Activated CD4-positive, alpha-beta T cell treated with anti-CD3 and anti-CD28 coated beads, Interleukin-2, amount 50 U/mL, for 24 hours (primary cell): ENCODE measurements at places on chromosomes 12 and 14.

- no peak for DNase-seq
Measured at GRCh38 chr12:103442822-103443221, 52.9 kb downstream of the C12orf42 start.

- DNase-seq: no peak
Measured at GRCh38 chr12:93060666-93061472, 131.8 kb upstream of the EEA1 start.

GRCh38 chr12:2647186-2647585, 147.6 kb upstream of the FKBP4 start:
- DNase-seq: no peak

DNA sequence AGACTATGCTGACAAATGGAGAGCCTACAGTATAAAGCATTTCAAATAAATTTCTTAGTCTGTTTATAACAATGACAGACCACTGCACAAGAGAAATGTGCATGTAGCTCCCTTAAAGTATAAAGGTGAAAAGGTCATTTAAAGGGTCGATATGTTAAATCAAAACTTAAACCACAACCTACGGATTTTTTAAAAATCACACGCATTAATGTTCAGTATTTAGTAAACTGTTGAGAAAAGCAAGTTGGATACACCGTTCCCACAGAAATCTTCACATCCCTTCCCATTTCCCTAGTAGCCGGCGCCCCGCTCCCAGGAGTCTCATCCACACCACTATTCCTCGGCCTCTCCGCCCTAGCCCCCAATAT, 614 bp downstream of the FKBP3 start:
- DNase-seq: no peak

GRCh38 chr12:121424624-121424975, 24.7 kb downstream of the RNF34 start:
- no peak for DNase-seq

- no peak for DNase-seq
Measured at GRCh38 chr12:42735861-42736361, 146.4 kb upstream of the PRICKLE1 start.

DNA sequence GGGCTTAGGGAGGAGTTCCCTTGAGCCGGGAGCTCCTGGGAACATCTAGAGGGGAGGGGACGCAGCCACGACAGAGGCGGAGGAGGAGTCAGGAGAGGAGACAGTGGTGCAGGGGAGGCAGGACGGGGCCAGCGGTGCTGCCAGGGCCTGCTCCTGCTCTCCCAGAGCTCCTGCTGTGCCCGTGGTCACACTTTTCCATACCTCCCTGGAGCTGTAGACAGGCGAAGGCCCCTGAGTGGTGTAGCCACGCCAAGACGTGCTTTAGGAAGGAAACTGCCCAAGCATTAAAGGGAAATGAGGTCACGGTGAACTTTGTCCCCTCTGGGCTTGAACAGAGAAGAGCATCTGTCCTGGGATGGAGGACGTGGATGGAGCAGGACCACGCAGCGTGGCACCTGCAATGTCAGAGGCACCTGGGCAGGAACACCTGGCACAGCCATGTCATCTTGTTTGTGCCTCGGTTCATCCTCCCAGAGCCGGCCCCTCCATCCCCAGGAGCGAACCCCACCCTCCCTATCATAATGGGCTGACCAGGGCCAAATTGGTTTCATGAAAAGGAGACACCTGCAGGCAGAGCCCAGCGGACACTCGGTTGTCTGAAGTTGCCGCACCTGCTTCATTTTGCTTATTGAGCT, 239.5 kb upstream of the SFSWAP start:
- no peak for DNase-seq

GRCh38 chr12:93714382-93714781, 37.2 kb downstream of the CRADD start:
- no peak for DNase-seq

DNA sequence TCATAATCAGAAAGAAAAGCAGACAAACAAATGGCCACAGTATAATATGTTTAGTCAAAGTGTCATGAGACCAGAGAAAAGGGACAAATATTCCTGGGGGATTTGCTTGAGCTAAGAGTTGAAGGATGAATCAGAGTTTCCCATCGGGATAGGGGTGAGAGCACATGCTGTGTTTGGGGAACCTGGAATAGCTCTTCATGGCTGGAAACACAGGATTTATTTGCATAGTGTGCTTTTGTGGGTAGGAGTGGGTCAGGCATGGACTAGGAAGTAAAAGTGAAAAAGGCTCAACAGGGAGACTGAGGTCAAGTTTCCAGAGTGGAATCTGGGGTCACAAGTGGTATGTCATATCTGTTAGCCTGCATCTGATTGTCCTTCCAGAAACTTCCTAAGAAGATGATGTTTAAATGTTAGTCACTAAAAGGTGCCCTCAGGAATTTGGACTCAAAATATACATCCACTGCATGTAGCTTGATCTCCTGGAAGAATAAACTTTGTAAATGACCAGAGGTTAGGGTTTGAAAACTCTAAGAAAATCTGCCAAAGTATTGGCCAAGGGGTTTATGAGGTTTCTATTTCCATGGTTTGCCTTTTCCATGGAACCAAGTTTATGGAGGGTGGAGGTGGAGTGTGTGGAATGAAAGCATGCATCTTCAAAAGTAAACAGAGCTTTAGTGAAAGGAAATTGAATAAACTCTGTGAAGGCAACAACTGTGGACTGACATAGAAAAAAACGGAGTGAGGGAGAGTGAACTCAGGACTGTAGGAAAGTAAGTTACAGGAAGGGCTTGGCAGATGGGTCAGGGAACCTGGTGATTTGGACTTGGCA, 344.6 kb downstream of the C12orf75 start:
- no peak for DNase-seq

DNA sequence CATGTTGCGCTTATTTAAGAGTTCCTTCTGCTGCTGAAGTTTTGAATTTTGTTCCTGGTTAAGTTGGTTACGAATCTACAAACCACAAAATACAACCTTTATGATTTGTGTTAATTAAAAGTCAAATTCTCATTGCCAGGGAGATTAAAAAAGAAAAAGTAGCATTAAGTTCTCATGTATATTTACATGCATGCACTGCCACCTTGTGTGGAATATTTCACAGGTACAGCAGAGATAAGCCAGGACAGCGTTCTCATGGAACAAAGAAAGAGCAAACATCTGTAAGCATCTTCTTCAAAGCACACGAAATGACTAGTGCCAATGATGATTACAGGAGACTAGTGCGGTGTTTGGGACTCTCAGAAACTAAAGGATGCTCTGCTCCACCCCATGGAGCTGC, 34.2 kb downstream of the ZFYVE21 start:
- DNase-seq: no peak

- DNase-seq: no peak
Measured at GRCh38 chr12:121762269-121762668, 31.2 kb downstream of the RHOF start.

DNA sequence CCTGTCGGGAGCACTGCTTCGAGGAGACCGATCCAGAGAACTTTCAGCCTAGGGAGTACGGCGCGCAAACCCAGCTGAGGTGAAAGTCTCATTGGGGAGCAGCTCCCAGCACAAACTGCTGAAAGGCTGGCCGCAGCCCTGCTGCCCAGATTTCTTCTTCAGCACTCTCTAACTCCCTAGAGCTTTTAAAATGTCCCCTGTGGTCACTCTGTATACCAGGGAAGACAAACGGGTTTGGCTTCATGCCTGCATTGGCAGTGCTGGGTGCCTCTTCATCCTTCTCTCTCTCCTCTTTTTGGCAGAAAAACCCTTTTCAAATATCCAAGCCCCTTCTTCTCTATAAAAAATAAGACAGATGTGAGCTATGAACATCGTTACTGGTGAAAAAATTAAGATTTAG, 34.9 kb downstream of the BBS10 start:
- DNase-seq: no peak

DNA sequence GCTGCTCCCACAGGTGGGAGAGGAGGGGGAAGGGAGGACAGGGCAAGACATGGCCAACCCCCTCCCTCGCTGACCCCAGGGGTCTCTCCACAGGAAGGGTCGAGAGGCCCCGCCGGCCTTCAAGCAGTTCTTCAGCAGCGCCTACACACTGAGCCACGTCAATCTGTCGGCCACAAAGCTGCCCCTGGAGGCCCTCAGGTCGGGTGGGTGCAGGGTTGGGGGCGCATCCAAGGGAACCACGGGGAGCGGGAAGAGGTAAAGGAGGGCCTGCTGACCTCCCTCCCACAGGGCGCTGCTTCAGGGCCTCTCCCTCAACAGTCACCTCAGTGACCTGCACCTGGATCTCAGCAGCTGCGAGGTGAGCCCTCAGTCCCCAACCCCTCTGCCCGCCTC, 6.1 kb downstream of the CARMIL3 start:
- no peak for DNase-seq

DNA sequence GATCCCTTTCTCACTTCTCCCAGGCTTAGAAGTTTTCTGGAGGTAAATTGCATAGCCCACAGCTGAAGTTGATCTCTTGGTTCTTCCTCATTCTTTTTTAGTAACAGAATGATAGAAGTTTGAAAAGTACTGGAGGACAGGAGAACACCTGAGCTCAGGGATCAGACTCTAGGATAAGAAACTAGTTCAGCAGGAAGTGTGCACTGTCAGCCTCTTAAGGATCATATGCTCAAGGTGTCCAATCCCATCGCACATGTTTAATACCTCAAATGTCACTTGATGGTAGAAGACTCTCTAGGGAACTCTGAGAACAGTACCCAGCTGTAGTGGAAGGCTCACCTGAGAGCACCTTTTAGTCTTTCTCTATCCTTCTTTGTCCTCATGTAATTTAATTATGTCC, 14.7 kb upstream of the LIMA1 start:
- no peak for DNase-seq

DNA sequence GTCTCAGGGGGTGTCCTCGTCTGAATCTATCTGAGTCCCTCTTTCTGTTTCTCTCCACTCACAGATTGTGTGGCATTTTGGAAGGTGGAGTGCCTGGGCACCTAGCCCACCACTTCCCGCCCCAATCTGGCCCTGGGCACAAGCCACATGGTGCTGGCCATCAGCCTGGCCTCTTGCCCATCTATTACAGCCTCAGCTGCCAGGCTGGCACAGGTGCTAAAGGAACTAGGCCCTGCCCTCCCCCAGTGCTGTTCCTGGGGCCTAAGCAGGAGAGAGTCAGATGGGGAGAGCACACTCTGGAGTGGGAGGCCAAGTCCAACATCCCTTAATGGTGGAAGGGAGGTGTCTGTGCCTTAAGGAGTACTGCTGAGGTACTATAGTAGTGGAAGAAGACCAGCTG, 8.3 kb upstream of the CALCOCO1 start:
- DNase-seq: no peak

DNA sequence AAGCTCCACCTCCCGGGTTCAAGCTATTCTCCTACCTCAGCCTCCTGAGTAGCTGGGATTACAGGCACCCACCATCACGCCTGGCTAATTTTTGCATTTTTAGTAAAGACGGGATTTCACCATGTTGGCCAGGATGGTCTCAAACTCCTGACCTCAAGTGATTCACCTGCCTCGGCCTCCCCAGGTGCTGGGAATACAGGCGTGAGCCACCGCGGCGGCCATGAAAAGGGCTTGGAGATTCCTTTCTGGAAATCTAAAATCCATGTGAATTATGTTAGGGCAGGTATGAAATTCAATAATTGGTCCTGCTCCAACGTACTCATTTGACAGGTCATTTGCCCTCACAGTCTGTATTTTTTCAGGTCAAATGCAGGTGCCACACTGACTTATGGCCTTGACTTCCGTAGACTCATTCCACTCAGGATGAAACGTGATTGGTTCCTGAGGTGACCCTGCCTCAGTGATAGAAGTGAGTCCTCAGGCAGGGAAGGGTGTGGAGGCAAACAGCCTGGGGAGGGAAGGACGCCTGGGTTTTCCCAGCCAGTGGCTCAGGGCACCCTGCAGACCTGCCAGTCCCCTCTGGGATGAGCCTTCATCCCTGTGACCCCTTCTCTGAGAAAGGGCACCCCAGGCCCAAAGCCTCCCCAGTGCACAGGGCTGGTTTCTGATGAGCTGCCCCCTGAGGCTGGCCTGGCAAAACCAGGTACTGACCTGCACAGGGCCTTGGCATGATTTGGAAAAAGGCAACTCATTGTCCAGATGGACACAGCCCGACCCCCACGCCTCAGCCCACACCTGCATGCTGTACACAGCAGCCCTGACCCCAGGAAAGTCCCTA, 48.7 kb downstream of the PSMA6 start:
- no peak for DNase-seq

GRCh38 chr12:116929885-116930284, 19.1 kb downstream of the FBXW8 start:
- no peak for DNase-seq

GRCh38 chr14:92426237-92426636, 87.3 kb upstream of the RIN3 start:
- DNase-seq: no peak

DNA sequence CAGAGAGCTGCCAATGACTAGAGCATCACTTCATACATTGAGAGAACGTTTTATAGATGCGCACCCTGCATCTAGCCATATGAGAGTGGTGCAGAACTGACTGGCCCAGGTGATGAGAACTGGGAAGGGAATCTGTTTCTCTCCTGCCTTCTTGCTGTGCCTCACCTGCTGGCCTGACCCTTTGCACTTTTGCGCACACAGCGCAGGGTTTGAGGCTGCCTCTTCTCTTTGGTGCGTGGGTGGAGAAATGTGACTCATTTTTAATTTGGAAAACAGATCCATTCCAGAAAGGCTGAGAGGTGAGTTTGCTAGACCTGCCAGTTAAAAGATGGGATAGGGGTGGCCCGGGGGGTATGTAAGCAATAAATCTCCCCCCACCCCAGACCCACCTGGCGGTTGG, 453 bp upstream of the ESRRB start:
- no peak for DNase-seq

DNA sequence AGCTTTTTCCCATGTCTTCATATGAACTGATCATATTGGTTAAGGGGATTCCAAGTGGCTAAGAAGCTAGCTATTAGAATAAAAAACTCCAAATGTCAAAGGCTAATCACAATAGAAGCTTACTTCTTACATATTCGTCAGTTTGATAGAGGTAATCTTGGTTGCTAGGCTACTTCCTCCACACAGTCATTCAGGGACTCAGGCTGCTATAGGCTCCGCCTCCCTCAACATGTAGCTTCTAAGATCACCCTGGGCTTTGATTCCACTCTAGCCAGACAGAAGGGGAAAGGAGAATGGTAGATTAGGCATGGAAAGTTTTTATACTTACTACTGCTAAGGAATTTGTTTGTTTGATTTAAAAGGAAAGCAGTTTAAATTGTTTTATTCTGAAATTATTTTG, 207.9 kb downstream of the EFCAB11 start:
- DNase-seq: no peak

DNA sequence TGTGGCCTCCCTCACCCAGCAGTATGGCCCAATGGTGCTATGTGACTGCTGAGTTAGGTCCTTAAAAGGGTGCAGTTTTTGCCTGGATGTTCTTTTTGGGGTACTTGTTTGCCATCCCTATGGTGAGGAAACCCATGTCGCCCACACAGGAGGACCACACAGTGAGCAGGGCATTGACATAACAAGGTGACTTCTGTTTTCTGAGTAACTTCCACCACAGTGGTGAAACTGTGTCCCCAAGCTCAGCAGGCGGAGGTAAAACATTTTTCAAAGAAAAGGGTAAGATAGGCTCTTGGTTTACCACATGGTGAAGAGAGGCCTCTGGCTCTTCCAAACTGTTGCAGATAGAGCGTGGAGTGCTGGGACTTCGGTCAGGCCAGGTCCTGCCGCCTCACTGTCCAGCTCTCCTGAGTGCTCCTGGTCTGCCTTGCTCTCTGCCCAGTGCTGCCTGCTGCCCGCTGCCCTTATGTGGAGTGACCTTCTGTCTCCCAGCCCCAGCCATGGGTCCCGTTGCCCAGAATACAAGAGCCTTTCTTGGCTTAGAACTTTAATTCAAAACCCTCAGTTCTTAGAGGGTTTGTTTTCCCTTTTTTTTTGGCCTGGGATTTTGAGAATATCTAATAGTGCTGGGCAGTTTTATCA, 54.0 kb downstream of the TRAF3 start:
- no peak for DNase-seq
